ENCODE measurements at places on chromosomes 4 and X. TPM values are rescaled to one million over a fixed set of nuclear protein-coding genes. Genes with fewer than 3 reads are reported as not detected.
A peak's percentile ranks its signal among the peaks of the same experiment; 100 is the strongest.

Gene TCEAL6
- not detected for total RNA-seq

Gene CENPVL1
- 0.25 TPM for total RNA-seq

Gene CXorf49B
- total RNA-seq: not detected

Gene VCX
- total RNA-seq: not detected

Gene FAM9B
- not detected for total RNA-seq

Gene SPIN4
- total RNA-seq: 4.9 TPM

Gene ADH1C
- not detected for total RNA-seq

Gene APLN
- 2.1 TPM for total RNA-seq

Gene SPANXA1
- not detected for total RNA-seq

DNA sequence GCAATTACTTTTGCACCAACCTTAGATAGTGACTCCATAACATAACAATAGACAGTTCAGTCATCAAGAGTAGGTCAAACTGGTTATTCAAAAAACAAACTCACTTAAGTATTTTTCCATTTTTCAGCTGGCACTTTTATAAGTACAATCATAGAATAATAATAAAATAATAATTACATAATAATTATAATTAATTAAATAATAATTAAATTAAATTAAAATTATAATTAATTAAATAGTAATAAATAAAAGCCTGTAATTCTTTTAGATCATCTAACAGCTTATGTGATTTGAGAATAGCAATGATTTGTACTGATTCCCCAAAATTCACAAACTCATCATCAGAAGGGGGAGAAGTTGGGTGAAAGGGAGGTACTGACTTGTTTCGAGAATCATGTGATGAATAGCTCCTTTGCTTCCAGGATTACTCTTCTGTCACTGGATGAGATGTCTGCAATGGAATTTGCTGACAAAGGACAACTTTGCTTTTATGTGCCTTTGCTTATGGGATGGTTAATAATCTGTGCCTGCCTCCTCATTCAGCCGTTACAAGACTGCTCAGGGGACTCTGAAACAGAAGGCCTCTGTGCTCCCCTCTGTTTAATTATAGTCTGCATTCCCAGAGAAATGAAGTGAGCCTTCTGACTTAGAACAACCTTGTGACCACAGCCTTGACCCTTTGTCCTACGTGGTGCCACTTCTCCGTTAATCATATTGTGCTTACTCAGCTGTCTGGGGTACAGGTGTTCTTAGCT lies 104.8 kb upstream of the ENPEP start:
- DNase-seq: peak; percentile 2
- H3K27ac ChIP-seq: no peak overlapping the region
- no peak overlapping the region for H3K4me3 ChIP-seq
- no peaks in the 10 kb centered on the region for H3K27me3 ChIP-seq

- no peak overlapping the region for H3K27ac ChIP-seq
- DNase-seq: peak; percentile 24
- no peaks in the 10 kb centered on the region for H3K27me3 ChIP-seq
- no peaks in the 10 kb centered on the region for H3K4me1 ChIP-seq
- H3K4me3 ChIP-seq: no peak overlapping the region
These were observed 13.9 kb upstream of the SEC24B start for GRCh38 chr4:109419679-109420078.

DNA sequence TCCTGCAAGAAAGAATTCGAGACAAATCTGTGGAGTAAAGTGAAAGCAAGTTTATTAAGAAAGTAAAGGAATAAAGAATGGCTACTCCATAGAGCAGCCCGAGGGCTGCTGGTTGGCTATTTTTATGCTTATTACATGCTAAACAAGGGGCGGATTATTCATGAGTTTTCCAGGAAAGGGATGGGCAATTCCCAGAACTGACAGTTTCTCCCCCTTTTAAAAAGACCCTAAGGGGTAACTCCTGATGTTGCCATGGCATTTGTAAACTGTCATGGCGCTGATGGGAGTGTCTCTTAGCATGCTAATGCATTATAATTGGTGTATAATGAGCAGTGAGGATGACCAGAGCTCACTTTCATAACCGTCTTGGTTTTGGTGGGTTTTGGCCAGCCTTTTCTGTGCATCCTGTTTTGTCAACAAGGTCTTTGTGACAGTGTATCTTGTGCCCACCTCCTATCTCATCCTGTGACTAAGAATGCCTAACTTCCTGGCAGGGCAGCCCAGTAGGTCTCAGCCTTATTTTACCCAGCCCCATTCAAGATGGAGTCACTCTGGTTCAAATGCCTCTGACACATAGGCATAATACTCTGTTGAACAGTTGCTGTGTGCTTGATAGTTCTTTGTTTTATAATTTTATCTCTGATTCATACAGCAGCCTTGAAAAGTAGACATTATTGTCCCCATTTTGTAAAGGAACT lies 25.8 kb downstream of the GAB1 start:
- no peaks in the 10 kb centered on the region for H3K27me3 ChIP-seq
- no peak overlapping the region for H3K4me3 ChIP-seq
- no peak overlapping the region for H3K27ac ChIP-seq
- no peak for DNase-seq
- peaks cover 20% of the 10 kb centered on the region for H3K4me1 ChIP-seq

- H3K27ac ChIP-seq: peak overlapping the region; percentile 49
- no peaks in the 10 kb centered on the region for H3K27me3 ChIP-seq
- peak; percentile 54 for DNase-seq
These were observed 2.6 kb downstream of the RAB28 start for GRCh38 chr4:13481569-13481968.

DNA sequence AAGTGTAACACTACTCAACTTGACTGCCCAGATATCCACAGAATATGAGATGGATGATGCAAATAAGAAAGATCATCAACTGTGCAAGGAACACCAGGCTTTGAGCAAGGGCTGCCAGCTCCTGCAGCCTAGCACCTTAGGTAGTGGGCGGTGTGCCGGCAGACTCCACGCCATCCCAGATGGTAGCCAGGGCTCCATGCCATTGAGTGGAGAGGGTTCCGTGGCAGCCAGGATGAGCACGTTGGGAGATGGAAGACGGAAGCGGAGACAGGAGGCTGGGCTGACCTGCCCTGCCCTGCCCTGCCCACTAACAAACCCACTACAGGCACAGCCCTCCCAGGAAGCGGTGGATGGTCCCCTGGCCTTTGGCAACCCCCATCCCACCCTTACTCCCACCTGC lies 51.9 kb downstream of the TMPRSS11F start:
- no peak overlapping the region for H3K4me3 ChIP-seq
- no peaks in the 10 kb centered on the region for H3K36me3 ChIP-seq
- H3K27me3 ChIP-seq: no peaks in the 10 kb centered on the region
- H3K27ac ChIP-seq: no peak overlapping the region
- H3K4me1 ChIP-seq: no peaks in the 10 kb centered on the region
- no peak for DNase-seq

DNA sequence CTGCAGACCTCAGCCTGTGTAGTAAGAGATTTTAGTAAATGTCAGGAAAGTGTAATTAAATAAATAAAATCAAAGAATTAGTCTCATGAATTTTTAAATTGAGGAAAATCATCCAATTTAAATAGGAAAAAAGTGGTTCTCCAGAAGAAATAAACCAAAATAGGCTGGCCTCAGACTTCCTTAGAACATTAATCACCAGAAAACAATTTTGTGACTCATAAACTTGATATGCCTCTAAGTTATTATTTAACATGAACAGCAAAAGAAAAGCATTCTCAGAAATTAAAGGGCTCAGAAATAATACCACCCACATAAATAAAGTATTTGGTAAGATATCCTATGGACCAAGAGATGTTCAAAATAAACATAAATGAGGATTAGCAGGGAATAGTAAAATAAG lies 14.3 kb downstream of the FAM47B start:
- peaks cover 9% of the 10 kb centered on the region for H3K4me1 ChIP-seq
- DNase-seq: peak; percentile 50
- H3K36me3 ChIP-seq: no peaks in the 10 kb centered on the region
- no peaks in the 10 kb centered on the region for H3K27me3 ChIP-seq

GRCh38 chrX:70241501-70241900 lies 7.0 kb downstream of the AWAT1 start:
- H3K4me3 ChIP-seq: no peak overlapping the region
- DNase-seq: no peak
- no peaks in the 10 kb centered on the region for H3K27me3 ChIP-seq
- H3K27ac ChIP-seq: no peak overlapping the region
- no peaks in the 10 kb centered on the region for H3K36me3 ChIP-seq

GRCh38 chrX:63503541-63503940 lies 152.4 kb upstream of the SPIN4 start:
- no peak overlapping the region for H3K4me3 ChIP-seq
- no peaks in the 10 kb centered on the region for H3K4me1 ChIP-seq
- no peak overlapping the region for H3K27ac ChIP-seq

- H3K27me3 ChIP-seq: no peaks in the 10 kb centered on the region
- H3K27ac ChIP-seq: peak overlapping the region; percentile 89
- H3K4me3 ChIP-seq: peak overlapping the region; percentile 63
- peaks cover 54% of the 10 kb centered on the region for H3K4me1 ChIP-seq
- no peaks in the 10 kb centered on the region for H3K36me3 ChIP-seq
These were observed 440.2 kb downstream of the INPP4B start for GRCh38 chr4:142405695-142406498.

DNA sequence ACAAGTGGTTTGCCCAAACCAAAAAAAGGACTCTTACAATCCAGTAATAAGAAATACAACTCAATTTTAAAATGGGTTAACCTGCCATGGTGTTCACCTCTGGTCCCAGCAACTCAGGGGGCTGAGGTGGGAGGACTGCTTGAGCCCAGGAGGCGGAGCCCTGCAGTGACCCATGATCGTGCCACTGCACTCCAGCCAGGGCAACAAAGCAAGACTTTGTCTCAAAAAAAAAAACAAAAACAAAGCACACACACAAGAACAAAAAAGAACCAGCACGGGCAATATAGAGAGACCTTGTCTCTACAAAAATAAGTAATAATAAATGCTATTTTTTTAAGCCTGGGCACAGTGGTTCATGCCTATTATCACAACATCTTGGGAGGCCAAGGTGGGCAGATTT lies 28.7 kb downstream of the ARAP2 start:
- no peaks in the 10 kb centered on the region for H3K27me3 ChIP-seq
- no peak overlapping the region for H3K27ac ChIP-seq
- no peak overlapping the region for H3K4me3 ChIP-seq
- no peaks in the 10 kb centered on the region for H3K36me3 ChIP-seq
- DNase-seq: no peak

DNA sequence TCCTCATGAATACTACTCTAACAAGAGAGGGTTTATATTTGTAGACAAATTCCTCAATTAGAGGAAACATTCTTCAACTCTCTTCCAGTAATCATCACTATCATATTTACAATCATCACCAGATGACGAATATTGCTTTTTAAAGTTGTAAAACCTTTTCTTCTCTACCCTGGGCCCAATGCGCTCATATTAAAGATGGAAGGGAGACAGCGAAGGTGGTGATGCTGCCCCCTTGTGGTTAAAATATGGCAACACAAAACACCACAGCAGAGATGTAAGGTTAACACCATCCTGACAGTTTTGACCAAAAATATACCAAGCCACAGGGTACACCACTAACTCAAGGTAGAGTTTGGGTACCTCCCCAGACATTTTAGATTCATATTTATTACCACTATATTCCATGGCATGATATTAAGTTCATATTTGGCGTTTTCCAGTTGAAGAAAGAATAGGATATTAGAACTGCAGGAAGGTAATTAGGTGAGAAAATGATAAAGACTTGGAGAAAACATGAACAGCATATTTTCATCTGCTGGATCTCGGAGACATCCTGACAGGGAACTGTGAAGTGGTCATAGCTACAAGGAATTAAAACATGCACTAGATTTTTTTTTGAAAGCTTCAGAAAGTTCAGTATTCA lies 72.8 kb downstream of the SLC9A7 start:
- H3K36me3 ChIP-seq: no peaks in the 10 kb centered on the region
- H3K27me3 ChIP-seq: no peaks in the 10 kb centered on the region
- no peak overlapping the region for H3K4me3 ChIP-seq
- no peak overlapping the region for H3K27ac ChIP-seq
- H3K4me1 ChIP-seq: no peaks in the 10 kb centered on the region
- no peak for DNase-seq

GRCh38 chr4:162265802-162266201 lies 102.0 kb upstream of the FSTL5 start:
- H3K4me3 ChIP-seq: no peak overlapping the region
- H3K27ac ChIP-seq: no peak overlapping the region
- no peak for DNase-seq
- H3K4me1 ChIP-seq: no peaks in the 10 kb centered on the region

DNA sequence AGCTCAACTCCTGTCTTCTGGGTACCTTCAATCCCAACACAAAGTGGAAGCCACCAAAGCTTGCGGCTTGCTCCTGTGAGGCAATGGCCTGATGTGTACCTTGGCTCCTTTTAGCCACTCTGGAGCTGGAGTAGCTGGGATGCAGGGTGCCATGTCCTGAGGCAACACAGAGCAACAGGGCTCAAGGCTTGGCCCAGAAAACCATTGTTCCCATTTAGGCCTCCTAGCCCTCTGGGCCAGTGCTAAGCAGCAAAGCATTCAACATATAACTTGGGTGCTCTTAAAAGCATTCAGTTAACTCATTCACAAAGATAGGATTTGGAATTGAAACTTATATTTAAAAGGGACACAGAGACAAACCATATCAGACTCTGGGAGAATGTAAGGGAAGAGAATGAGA lies 194.5 kb upstream of the ARHGEF9 start:
- no peaks in the 10 kb centered on the region for H3K4me1 ChIP-seq
- no peaks in the 10 kb centered on the region for H3K27me3 ChIP-seq
- DNase-seq: no peak
- no peaks in the 10 kb centered on the region for H3K36me3 ChIP-seq

- DNase-seq: peak; percentile 8
- peak overlapping the region; percentile 65 for H3K27ac ChIP-seq
- no peaks in the 10 kb centered on the region for H3K36me3 ChIP-seq
- peak overlapping the region; percentile 64 for H3K4me3 ChIP-seq
- H3K4me1 ChIP-seq: peaks cover 19% of the 10 kb centered on the region
These were observed 407 bp downstream of the IL13RA1 start for GRCh38 chrX:118727686-118728339.

DNA sequence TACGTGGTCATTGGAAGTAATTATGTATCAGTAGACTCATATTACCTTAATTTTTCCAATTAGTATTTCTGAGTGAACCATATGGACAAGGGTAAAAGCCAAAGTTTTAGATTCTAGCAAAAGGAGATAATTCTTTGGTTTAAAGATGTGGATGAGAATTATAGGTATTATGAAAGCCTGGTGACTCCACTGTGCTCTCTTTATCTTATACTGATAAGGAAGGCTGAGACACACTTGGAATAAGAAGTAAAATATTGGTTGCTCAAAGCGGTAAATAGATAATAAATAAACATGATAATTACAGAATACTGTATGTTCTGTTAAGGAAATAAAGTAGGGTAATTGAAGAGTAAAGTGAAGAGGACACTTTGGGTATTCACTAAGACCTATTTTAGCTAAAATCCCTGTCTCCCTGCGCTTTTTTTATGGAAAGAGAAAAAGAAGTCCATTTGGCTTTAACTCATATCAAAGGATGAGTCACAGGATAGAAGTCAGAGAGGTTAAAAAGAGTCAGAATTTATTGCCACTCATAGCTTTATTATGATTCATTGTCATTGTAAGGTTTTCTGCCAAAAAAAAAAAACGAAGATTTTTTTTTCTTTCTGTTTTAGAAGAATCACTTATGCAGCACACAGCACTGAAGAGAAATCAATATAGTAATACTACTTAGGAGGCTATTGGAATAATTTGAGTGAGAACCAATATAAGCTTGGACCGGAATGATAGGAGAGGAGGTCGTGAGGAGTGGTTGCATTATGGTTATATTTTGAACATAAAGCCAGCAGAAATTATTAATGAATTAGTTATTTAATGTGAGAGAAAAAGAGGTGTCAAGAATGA lies 2463.1 kb downstream of the ARAP2 start:
- no peak overlapping the region for H3K4me3 ChIP-seq
- H3K4me1 ChIP-seq: peaks cover 4% of the 10 kb centered on the region
- H3K27me3 ChIP-seq: no peaks in the 10 kb centered on the region
- peak; percentile 62 for DNase-seq
- H3K27ac ChIP-seq: no peak overlapping the region
